Naive thymus-derived CD4-positive, alpha-beta T cell (primary cell): ENCODE measurements at places on chromosomes 12 and 14. TPM values are rescaled to one million over a fixed set of nuclear protein-coding genes. Genes with fewer than 3 reads are reported as not detected.

SLC39A5 gene
- 0.77 TPM for total RNA-seq

RGS6 gene
- 0.94 and 0.97 TPM in 2 replicates for total RNA-seq

NOVA1 gene
- 0.24 TPM in 1 of 2 replicates, not detected in the other for total RNA-seq

LPAR5 gene
- total RNA-seq: 3.3 TPM

PITPNM2 gene
- total RNA-seq: 59.6 TPM

NKX2-1 gene
- not detected for total RNA-seq

RDH16 gene
- 0.44 and 0.51 TPM in 2 replicates for total RNA-seq

CLEC4A gene
- total RNA-seq: 1.3 TPM

SAMD15 gene
- total RNA-seq: 0.27 TPM

ANKRD33 gene
- not detected for total RNA-seq

SAMD4A gene
- total RNA-seq: 0.73 TPM

ARMH4 gene
- not detected for total RNA-seq

CDKN1B gene
- total RNA-seq: 189 TPM

AMIGO2 gene
- 13.4 TPM for total RNA-seq

VRTN gene
- not detected in 2 replicates for total RNA-seq

LALBA gene
- not detected for total RNA-seq

CPNE6 gene
- 0.12 TPM in 1 of 2 replicates, not detected in the other for total RNA-seq

TSPAN19 gene
- total RNA-seq: not detected

NUAK1 gene
- 0.08 TPM for total RNA-seq

GCH1 gene
- 62.7 and 64.1 TPM in 2 replicates for total RNA-seq

KRT71 gene
- not detected in 2 replicates for total RNA-seq

SLC25A21 gene
- not detected for total RNA-seq

SLC41A2 gene
- total RNA-seq: 8.7 and 12.7 TPM in 2 replicates

SLIRP gene
- total RNA-seq: 66.6 and 86.5 TPM in 2 replicates

KRT73 gene
- total RNA-seq: 96.4 TPM

BATF gene
- total RNA-seq: 18.1 TPM

RARG gene
- 22.4 TPM for total RNA-seq

CFAP251 gene
- total RNA-seq: 0.88 TPM

PTCSC3 gene
- not detected for total RNA-seq

B3GNT4 gene
- 0.54 TPM for total RNA-seq

SERPINA6 gene
- total RNA-seq: not detected in 2 replicates

GAPDH gene
- total RNA-seq: 330 TPM

HCAR2 gene
- 0.22 TPM in 1 of 2 replicates, not detected in the other for total RNA-seq

GZMB gene
- total RNA-seq: 692 and 715 TPM in 2 replicates

CBLN3 gene
- total RNA-seq: 13.9 and 17.5 TPM in 2 replicates

FOXG1 gene
- total RNA-seq: not detected

LRFN5 gene
- not detected for total RNA-seq

GPR135 gene
- total RNA-seq: 2.2 TPM

LRRIQ1 gene
- not detected for total RNA-seq

MYF5 gene
- not detected for total RNA-seq

PRIMA1 gene
- not detected in 2 replicates for total RNA-seq

SUOX gene
- 7.9 and 10.4 TPM in 2 replicates for total RNA-seq

ARHGEF25 gene
- 1.2 TPM for total RNA-seq

NEUROD4 gene
- total RNA-seq: not detected

KRT79 gene
- not detected for total RNA-seq
